K562 (cell line): ENCODE measurements at places on chromosomes 13 and 19. TPM values are rescaled to one million over a fixed set of nuclear protein-coding genes. Genes with fewer than 3 reads are reported as not detected.
A peak's percentile ranks its signal among the peaks of the same experiment; 100 is the strongest.

GRCh38 chr19:4759388-4760284 is 31.9 kb upstream of the FEM1A start:
- peak; percentile 100 for DNase-seq

The DIRAS1 gene
- 4.7 and 6.0 TPM in 2 replicates for polyA plus RNA-seq

The PGLYRP2 gene
- not detected in 2 replicates for polyA plus RNA-seq

DNA sequence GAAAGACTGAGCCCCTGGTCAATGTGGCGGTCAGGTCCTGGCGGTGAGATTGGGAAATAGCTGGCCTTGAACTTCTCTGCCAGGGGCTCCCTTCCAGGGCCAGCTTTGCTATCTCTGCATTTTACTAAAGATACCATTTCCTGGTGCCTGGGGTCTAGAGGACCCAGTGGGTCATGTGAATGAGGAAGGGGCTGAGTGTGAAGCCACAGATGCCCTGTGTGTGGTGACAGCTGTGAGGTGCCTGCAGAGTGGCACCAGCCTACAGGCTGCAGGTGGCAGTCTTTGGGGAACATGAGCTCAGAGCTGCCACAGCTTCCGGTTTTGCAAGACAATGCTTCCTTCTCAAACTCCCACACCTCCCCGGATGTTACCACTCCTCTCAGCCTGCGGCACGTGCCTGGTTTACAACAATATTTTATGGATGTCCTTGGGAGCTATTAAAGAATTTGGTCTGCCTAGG is 5.2 kb upstream of the MLNR start:
- DNase-seq, result no peak

GRCh38 chr19:50601407-50602088 is 33.3 kb upstream of the LRRC4B start:
- peak; percentile 88 for DNase-seq

The SPACA4 gene
- not detected in 2 replicates for polyA plus RNA-seq

The TEX26 gene
- not detected in 2 replicates for polyA plus RNA-seq

DNA sequence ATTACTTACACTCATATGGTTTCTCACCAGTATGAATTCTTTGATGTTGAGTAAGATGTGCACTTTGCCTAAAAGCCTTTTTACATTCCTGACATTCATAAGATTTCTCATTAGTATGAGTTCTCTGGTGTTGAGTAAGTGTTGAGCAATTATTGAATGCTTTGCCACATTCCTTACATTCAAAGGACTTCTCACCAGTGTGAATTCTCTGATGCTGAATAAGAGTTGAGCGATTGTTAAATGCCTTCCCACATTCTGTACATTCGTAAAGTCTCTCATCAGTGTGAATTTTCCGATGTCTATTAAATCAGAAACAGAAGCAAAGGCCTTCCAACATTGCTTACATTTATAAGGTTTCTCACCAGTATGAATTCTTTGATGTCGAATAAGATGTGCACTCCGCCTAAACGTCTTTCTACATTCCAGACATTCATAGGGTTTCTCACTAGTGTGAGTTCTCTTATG is 14.2 kb upstream of the ZFP30 start:
- no peak for DNase-seq

DNA sequence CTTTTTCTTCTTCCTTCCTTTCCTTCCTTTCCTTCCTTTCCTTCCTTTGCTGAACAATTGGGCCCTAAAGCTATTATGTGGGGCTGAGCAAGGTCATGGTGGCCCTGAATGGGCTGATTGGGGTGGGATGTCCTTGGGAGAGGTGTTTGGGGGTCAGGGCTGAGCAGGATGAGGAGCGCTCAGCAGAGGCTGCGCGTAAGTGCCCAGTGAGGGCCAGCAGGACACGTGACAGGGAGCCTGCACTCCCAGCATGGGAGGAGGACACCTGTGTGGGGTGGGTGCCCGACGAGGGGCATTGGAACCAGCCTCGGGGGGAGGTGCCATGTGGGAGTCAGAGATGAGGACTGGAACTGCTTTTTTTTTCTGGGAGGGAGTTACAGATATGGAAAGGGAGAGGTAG is 5.4 kb upstream of the LGALS7 start:
- no peak for DNase-seq

DNA sequence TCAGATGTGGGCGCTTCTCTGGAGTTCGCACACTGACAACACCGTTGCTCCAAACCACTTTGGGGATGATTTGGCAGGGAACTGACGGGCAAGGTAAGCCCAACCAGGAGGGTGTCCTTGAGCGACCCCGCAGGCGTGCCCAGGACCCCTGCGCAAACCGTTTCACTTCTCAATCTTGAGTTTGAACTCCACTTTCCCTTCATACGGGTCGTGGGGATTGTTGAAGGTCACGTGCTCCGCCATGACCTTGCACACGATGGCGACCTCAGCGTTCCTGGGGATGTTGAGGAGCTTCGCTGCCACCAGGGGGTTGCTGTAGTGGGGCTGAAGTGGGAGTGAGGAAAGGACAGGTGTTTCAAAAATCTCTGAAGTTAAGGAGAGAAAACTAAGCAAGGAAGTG is 8.8 kb downstream of the ATP4B start:
- DNase-seq, result no peak

GRCh38 chr19:39708594-39708993 is 4.3 kb downstream of the LGALS14 start:
- DNase-seq, result no peak

DNA sequence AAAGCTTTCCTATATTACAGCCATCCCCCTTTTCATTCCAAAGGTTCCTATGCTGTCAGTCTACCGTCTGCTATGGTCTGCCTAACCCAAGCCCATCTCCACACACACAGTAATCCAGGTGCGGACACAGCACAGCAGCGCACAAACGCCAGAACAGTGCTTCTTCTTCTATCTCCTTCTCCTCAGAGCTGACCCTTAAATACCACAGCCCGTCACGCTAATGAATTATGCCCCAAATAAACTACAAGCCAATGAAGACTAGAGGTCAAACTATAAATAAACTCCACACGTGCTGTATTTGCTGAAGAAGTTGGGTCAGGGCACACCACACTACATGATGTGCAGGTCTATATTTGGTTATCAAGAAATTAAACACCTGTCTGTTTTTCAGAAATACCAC is 71.8 kb downstream of the TBC1D4 start:
- DNase-seq, result no peak

DNA sequence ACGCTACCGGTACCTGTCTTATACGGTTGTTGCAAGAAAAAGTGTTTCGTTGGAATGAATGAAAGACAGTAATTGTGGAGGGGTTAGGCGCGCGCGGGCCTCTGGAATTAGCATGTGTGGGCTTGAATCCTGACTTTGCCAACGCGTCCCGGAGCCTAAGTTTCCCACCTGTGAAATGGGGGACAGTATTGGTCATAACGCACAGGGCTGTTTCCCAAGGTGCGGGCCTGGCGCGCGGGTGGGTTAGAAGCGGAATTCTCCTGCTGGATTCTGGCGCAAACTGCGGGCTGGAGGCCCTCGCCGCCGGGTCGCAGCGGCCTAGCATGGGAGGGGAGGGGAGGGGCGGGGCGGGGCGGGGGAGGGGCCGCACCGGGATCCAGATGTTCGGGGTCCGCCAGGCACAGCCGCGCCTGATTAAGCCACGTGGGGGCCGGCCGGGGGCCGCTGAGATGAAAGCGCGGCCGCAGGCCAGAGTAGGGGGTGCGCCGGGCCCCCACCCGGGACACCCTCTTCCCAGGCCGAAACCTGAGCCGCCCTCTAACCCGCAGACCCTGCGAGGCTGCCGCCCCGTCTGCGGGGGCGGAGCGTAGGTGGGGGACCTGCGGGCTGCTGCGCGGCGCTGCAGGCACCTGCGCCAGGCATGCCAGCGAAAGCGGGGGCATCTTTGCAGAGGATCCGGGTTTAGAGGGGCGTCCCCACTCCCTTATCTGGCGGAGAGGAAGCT is 1.2 kb upstream of the TMEM59L start:
- DNase-seq, result no peak

- no peak for DNase-seq
These were observed 53.3 kb downstream of the RFX2 start for GRCh38 chr19:6056801-6057650.

- peak; percentile 100 for DNase-seq
These were observed 5.8 kb upstream of the USE1 start for GRCh38 chr19:17209126-17210036.

GRCh38 chr19:18450931-18451836 is 13.3 kb upstream of the ISYNA1 start:
- DNase-seq, result peak; percentile 85

DNA sequence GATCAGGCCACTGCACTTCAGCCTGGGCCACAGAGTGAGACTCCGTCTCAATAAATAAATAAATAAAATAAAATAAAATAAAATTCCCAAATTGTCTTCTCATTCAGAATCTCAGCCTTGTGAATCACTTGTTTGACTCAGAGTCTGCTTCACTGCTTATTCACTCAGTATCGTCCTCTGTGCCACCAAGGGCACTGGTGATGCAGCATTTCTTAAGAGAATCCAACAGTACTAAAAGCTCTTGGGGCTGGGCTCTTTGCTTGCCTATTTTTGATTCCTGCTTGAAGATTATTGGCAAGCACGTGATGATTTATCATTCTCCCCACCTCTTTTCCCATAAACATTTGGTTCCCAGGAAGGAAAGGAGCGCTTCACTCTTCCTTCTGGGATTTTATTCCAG is 54.8 kb upstream of the HMGB1 start:
- no peak for DNase-seq

DNA sequence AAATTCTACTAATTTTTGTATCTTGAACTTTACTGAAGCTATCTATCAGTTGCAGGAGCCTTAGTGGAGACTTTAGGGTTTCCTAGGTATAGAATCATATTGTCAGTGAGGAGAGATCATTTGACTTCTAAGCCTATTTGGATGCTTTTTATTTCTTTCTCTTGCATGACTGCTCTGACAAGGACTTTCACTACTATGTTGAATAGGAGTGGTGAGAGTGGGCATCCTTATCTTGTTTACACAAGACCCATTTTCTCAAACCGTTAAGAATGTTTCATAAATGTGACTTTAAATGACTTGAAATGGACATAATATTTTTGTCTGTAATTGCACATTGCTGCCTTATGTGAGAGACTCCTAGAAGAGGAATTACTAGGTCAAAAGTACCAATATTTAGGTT is 17.9 kb upstream of the CSNK1A1L start:
- DNase-seq, result no peak

DNA sequence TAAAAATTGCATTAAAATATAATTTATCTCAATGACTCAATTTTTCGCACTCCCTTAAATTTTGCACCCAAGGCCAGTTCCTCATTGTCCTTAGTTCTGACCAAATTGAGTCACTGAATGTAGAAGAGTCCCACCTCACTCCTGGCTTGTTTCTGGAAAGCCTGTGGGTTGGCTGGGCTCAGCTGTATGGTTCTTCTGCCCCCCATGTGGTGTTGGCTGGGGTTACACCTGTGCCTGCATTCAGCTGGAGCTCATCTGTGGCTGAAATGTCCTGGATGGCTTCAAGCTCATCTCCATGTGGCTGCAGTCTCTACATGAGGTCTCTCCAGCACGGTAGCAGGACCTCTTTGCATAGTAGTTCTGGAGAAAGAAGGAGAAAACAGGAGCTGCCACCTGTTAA is 7.2 kb upstream of the IRGC start:
- peak; percentile 23 for DNase-seq
